ENCODE measurements at places on chromosomes 2 and 18. TPM values are rescaled to one million over a fixed set of nuclear protein-coding genes. Genes with fewer than 3 reads are reported as not detected.

- H3K36me3 ChIP-seq = no peaks in the 10 kb centered on the region
- H3K27me3 ChIP-seq = no peaks in the 10 kb centered on the region
- DNase-seq = no peak
- H3K4me1 ChIP-seq = no peaks in the 10 kb centered on the region
Measured at GRCh38 chr2:24540011-24540477, 49.0 kb downstream of the NCOA1 start.

- H3K4me3 ChIP-seq = no peak overlapping the region
- DNase-seq = no peak
- H3K27ac ChIP-seq = no peak overlapping the region
- no peaks in the 10 kb centered on the region for H3K27me3 ChIP-seq
- H3K36me3 ChIP-seq = no peaks in the 10 kb centered on the region
Measured at GRCh38 chr2:241364781-241365180, 8.7 kb downstream of the FARP2 start.

DNA sequence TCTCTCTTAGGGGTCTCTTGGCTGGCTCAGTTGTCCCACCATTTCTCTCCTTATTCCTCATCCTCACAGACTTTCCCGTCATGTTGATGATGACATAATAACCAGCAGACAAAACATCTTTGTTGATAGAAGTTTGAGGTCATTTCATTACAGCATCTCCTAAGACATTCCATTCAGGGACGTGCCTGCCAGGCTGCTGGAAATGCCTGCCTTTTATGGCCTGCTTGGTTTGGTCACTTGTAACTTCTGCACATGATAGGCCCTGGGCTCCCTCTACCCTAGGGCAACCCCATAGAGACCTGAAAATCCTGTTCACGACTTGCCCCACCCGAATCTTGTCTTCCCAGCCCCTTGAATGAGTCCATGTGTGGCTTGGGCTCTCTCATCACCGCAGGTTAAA lies 81.7 kb downstream of the SDC1 start:
- no peaks in the 10 kb centered on the region for H3K36me3 ChIP-seq
- H3K27me3 ChIP-seq = no peaks in the 10 kb centered on the region
- H3K4me1 ChIP-seq = no peaks in the 10 kb centered on the region
- no peak for DNase-seq
- no peak overlapping the region for H3K27ac ChIP-seq

GRCh38 chr2:20668871-20669475 lies 2.0 kb downstream of the GDF7 start:
- no peak for DNase-seq
- H3K27ac ChIP-seq = no peak overlapping the region

- peaks cover 81% of the 10 kb centered on the region for H3K27me3 ChIP-seq
- H3K4me3 ChIP-seq = no peak overlapping the region
- H3K27ac ChIP-seq = no peak overlapping the region
- peaks cover 23% of the 10 kb centered on the region for H3K4me1 ChIP-seq
Measured at GRCh38 chr2:70890469-70891065, 45.1 kb upstream of the ATP6V1B1 start.

DNA sequence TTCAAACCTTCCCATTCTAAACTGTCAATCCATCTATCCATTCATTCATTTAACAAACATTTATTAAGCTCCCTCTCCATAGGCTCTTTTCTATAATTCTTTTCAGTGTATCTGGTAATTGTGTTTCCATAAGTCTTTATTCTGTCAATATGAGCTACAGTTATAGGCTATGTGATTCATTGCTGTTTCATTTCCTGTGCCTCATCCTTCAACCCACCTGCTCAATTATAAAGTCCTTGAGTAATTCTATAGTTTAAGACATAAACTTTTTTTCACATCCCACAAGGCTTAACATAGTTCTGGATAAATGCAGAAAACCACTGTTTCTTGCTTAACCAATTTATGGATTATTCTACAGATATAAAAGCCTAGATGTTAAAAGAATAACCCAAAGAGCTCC lies 84.2 kb upstream of the PIK3C3 start:
- no peak overlapping the region for H3K4me3 ChIP-seq
- no peak for DNase-seq
- H3K36me3 ChIP-seq = no peaks in the 10 kb centered on the region
- H3K27ac ChIP-seq = no peak overlapping the region
- no peaks in the 10 kb centered on the region for H3K4me1 ChIP-seq

DNA sequence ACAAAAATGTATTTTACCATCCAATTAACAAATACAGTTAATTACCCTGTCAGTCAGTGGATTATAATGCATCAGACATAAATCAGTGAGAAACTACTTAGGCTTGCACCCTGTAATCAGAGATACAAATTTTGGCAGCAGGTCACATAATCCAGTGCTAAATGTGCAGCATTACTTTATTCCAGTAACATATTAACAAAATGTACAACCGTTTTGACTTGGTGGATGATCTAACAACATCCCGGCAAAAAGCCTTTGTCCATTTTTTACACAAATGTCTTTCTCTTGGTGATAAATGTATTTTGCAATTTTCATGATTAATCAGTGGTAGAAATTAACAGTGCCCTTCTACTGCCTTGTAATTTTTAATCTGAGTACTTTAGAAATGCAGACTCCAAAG lies 162.8 kb downstream of the LRP1B start:
- H3K27ac ChIP-seq = no peak overlapping the region
- no peaks in the 10 kb centered on the region for H3K27me3 ChIP-seq
- H3K4me1 ChIP-seq = no peaks in the 10 kb centered on the region
- no peaks in the 10 kb centered on the region for H3K36me3 ChIP-seq
- DNase-seq = no peak

- no peaks in the 10 kb centered on the region for H3K36me3 ChIP-seq
- H3K27ac ChIP-seq = peak overlapping the region; percentile 73
Measured at GRCh38 chr18:23257137-23257536, 121.9 kb downstream of the CABLES1 start.

- no peak overlapping the region for H3K27ac ChIP-seq
- H3K27me3 ChIP-seq = no peaks in the 10 kb centered on the region
- H3K36me3 ChIP-seq = no peaks in the 10 kb centered on the region
- H3K4me3 ChIP-seq = no peak overlapping the region
Measured at GRCh38 chr2:50167271-50167670, 864.7 kb downstream of the NRXN1 start.

DNA sequence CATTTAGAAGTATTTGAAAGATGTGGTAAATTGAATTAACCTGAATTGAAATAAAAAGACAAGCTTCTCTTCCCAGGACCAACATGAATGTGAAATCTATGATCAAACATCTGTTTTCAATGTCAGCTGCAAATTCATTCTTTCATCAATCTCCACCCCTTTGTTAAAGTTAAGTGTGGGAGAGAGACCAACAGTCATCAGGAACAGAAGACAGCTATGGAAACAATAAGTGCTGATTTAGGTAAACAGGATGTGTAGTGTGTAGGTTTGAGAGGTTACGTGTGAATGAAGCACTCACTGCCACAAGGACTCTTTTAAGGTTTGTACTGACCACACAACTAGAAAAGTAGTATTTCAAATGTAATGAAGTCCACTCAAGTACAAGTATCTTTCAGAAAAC lies 1659.8 kb upstream of the CELF4 start:
- no peaks in the 10 kb centered on the region for H3K36me3 ChIP-seq
- H3K4me1 ChIP-seq = no peaks in the 10 kb centered on the region
- DNase-seq = no peak
- H3K4me3 ChIP-seq = no peak overlapping the region
- H3K27ac ChIP-seq = no peak overlapping the region

DNA sequence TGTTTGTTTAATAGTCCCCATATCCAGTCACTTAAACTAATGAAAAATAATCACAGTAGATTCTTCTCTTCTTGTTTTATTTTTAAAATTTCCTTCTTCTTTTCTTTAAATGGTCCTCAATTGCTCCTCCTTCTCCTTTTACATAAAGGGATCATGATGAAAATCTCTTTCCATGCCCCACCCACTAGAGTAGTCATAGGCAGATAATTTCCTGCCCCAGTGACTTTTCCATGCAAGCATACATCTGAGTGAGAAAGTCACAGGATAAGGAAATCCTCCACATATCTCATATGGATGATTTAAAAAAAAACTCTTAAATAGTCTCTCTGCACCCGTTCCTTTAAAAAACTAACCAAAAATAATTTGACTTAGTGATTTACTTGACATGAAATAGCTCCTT lies 552.3 kb upstream of the SETBP1 start:
- H3K27me3 ChIP-seq = no peaks in the 10 kb centered on the region
- no peaks in the 10 kb centered on the region for H3K36me3 ChIP-seq
- no peak for DNase-seq
- no peak overlapping the region for H3K4me3 ChIP-seq
- H3K27ac ChIP-seq = no peak overlapping the region

GRCh38 chr2:54546923-54547720 lies 91.0 kb downstream of the SPTBN1 start:
- DNase-seq = no peak
- H3K4me1 ChIP-seq = peaks cover 55% of the 10 kb centered on the region
- H3K27me3 ChIP-seq = no peaks in the 10 kb centered on the region
- H3K27ac ChIP-seq = peak overlapping the region; percentile 60

GRCh38 chr2:96816836-96817702 lies 1.0 kb downstream of the CNNM3 start:
- H3K27ac ChIP-seq = no peak overlapping the region
- DNase-seq = no peak
- H3K4me1 ChIP-seq = peaks cover 45% of the 10 kb centered on the region
- H3K4me3 ChIP-seq = peak overlapping the region; percentile 81

DNA sequence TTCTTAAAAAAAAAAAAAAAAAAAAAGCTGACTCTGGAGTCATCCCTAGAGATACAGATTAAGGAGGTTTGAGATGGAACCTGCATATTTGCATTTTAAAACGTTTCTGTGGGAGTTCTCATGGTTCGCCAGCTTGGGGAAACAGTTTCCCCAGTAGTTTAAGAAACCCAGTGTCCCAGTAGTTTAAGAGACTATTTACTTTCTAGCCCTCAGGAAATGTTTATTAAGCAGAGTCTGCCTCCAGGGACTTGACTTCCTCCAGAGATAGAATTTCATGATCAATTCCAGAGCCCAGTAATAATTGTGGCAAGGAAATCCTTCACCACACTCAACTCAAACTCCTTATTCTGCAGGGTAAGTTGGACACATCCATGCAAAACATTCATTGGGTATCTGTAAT lies 39.1 kb downstream of the DIPK1C start:
- no peak for DNase-seq
- H3K4me1 ChIP-seq = no peaks in the 10 kb centered on the region
- no peak overlapping the region for H3K4me3 ChIP-seq
- H3K36me3 ChIP-seq = no peaks in the 10 kb centered on the region
- H3K27ac ChIP-seq = no peak overlapping the region
- H3K27me3 ChIP-seq = no peaks in the 10 kb centered on the region

- no peak overlapping the region for H3K4me3 ChIP-seq
- no peaks in the 10 kb centered on the region for H3K4me1 ChIP-seq
- no peaks in the 10 kb centered on the region for H3K36me3 ChIP-seq
- no peaks in the 10 kb centered on the region for H3K27me3 ChIP-seq
- DNase-seq = no peak
Measured at GRCh38 chr2:166651080-166651675, 157.1 kb upstream of the SCN7A start.

DNA sequence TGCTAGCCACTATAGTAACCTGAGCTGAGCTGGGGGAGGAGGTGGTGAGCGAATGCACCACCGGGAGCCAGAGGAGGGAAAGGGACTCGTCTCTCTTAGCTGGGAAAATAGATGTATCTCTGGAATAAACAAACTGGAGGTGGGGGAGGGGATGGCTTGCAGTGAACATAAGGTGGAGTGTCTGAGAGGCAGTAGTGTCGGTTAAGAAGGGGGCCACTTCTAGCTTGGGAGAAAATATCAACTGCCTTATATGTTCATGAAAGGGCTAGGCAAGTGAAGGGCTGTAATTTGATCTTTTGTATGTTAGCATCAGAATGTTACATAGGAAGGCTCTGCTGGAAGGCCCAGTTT lies 2.2 kb downstream of the SETBP1 start:
- DNase-seq = no peak
- H3K27ac ChIP-seq = no peak overlapping the region
- H3K27me3 ChIP-seq = no peaks in the 10 kb centered on the region
- no peaks in the 10 kb centered on the region for H3K36me3 ChIP-seq
- no peak overlapping the region for H3K4me3 ChIP-seq

TSPYL6 gene
- polyA plus RNA-seq = 0.09 TPM

ACADL gene
- 28.4 TPM for polyA plus RNA-seq

DSG4 gene
- polyA plus RNA-seq = not detected

KCNF1 gene
- polyA plus RNA-seq = 1.3 TPM

IER3IP1 gene
- polyA plus RNA-seq = 24.2 TPM
